ENCODE measurements at places on chromosomes 7 and 10.
A peak's percentile ranks its signal among the peaks of the same experiment; 100 is the strongest.

- no peak for DNase-seq
Observed at GRCh38 chr7:14868937-14869336, 33.6 kb downstream of the DGKB start.

GRCh38 chr7:151888079-151889067 lies 11.5 kb upstream of the PRKAG2 start:
- DNase-seq, result no peak

DNA sequence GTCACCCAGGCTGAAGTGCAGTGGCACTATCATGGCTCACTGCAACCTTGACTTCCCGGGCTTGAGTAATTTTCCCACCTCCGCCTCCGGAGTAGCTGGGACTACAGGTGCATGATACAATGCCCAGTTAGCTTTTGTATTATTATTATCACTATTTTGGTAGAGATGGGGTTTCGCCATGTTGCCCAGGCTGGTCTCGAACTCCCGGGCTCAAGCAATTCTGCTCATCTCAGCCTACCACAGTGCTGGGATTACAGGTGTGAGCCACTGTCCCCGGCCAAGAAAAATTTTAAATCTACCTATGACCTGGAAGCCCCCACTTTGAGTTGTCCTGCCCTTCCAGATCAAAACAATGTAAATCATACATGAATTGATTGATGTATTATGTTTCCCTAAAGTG lies 38.8 kb downstream of the CCDC6 start:
- no peak for DNase-seq

GRCh38 chr10:93288679-93289634 lies 193.2 kb downstream of the MYOF start:
- peak; percentile 2 for DNase-seq

GRCh38 chr10:101565370-101565900 lies 22.6 kb downstream of the POLL start:
- no peak for DNase-seq

GRCh38 chr10:87626422-87626892 lies 33.2 kb upstream of the PAPSS2 start:
- DNase-seq, result no peak
